ENCODE measurements at places on chromosomes 4 and X.

- no peak for DNase-seq
Measured at GRCh38 chr4:3026540-3026939, 47.8 kb downstream of the HTT-AS start.

- no peak for DNase-seq
Measured at GRCh38 chrX:20260885-20261284, 5.8 kb downstream of the RPS6KA3 start.

GRCh38 chr4:104728380-104729122 lies 233.9 kb upstream of the CXXC4 start:
- no peak for DNase-seq

DNA sequence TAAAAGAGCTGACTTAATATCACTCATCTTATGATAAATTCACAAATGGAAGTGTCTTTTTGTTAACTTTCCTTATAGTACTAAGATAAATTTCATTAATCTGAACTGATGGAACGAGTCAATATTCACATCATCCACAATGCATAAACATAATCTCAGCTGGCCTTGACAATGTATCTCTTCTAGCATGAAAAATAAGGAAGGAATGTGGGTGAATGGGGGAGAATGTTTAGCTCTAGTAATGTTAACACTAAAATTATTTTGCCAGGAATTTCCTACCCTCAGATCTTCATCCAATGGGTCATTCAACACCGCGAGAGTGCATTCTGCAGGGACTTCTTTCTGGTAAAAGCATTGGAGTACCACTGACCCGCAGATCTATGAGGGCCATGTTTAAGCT lies 15.8 kb downstream of the TRPC3 start:
- DNase-seq: no peak

- no peak for DNase-seq
Measured at GRCh38 chrX:28843817-28844216, 256.6 kb downstream of the IL1RAPL1 start.

Measured in NCI-H1930 (cell line).